ENCODE measurements at places on chromosomes 4 and X.

GRCh38 chr4:43757147-43757546, 691.5 kb downstream of the KCTD8 start:
- no peak for DNase-seq

- DNase-seq: no peak
Observed at GRCh38 chr4:167784826-167785225, 307.5 kb upstream of the ANXA10 start.

DNA sequence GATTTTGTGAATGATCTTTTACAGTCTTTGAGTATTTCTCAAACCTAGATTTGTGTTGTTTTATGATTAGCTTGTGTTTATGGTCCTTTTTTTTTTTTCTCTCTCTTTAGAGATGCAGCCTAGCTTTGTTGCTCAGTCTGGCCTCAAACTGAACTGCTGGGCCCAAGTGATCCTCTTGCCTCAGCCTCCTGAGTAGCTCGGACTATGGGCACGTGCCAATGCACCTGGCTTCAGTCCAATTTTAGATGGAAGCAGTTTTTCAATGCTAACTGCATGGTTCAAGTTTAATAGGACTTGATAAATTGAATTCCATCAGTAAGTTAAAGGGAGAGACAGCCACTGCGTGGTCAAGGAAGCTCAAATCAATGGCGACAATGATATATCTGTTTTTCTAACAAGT, 3.8 kb upstream of the FGG start:
- no peak for DNase-seq

DNA sequence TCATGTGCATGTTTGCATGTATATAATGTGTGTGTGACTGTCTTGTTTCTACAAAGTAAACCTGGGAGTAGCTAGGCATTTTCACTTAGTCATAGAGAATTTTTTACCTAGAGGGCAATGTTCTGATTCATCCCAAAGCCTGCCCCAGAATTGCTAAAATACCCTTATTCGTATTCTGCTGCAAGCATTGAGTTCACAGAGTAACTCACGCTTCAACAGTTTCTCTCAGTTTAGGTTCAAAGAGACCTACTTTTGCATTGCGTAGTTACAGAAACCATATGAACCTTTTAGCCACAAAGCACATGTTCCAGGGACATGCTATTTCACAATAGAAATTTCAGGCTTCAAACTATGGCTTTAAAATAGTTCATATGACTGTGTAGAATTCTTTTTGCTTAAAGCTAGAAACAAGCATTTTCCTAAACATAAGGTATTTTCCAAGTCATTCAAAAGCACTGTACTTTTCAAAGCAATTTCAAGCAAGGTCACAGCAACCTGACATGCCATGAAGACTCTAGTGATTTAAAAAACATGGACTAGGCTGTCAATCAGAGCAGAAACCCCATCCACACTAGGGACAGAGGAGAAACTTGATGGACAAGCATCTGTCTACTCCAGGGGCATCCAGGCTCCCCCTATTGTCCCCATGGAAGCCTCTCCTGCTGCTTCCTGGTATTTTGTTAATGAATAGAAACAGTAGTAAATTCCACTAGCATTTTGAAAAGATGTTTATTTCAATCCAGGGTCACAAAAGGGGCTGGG, 81.5 kb upstream of the MAPK10 start:
- no peak for DNase-seq

DNA sequence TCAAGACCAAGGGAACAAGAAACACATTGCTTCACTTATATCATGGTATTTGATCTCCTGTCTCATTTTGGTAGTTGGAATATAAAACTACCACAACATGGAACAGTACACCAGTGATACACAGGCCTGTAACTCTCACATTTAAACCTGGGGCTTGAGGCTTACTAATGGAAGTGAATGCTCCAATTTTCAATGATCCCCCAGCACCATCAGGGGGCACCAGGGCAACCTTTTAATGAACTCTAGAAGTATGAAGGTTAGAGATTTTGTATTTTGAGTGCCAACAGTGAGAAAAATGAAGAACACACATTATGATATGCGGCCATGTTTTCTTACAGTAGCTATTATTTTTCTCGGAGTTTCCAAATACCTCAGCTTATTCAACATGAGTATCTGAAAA, 50.7 kb downstream of the C4orf33 start:
- DNase-seq: no peak

- no peak for DNase-seq
Observed at GRCh38 chr4:83335701-83336100, 1.1 kb upstream of the HPSE start.

GRCh38 chr4:87188048-87188447, 32.4 kb downstream of the KLHL8 start:
- no peak for DNase-seq

DNA sequence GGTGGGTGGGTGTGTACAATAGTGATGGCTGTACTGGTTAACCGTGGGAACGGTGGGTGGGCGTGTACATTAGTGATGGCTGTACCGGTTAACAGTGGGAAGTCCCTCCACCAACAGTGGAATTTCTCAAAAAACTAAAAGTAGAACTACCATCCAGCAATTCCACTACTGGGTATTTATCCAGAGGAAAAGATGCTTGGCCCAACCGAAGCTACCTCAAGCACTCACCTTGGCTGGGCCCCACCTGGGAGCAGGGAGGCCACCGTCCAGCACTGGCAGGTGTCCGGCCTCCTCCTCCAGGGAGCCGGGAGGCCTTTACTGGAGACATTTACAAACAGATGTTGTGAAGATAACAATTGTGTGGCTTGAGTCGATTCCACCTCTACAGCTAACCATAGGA, 6.0 kb upstream of the MAEA start:
- no peak for DNase-seq

GRCh38 chr4:5894266-5894665, 1.4 kb upstream of the CRMP1 start:
- DNase-seq: no peak

DNA sequence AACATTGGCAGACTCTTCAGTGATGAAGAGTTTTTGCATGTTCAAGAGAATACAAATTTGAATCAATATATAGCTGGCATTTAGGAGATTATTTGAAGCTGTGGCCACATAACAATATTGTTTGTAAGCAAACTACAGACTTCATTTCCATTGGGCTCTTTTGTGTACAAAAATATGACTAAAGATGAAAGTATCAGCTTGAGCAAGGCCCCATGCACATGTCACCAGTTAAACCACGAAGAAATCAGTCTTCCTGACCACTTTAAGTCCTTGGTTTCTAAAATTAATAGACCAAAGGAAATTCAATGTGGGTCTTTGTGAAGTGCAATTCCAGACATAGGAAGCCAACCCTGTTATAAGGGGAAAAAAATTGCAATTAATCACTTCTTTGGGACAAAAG, 1664.6 kb upstream of the ADGRL3 start:
- no peak for DNase-seq

GRCh38 chr4:148425327-148426110, 16.7 kb downstream of the NR3C2 start:
- no peak for DNase-seq

DNA sequence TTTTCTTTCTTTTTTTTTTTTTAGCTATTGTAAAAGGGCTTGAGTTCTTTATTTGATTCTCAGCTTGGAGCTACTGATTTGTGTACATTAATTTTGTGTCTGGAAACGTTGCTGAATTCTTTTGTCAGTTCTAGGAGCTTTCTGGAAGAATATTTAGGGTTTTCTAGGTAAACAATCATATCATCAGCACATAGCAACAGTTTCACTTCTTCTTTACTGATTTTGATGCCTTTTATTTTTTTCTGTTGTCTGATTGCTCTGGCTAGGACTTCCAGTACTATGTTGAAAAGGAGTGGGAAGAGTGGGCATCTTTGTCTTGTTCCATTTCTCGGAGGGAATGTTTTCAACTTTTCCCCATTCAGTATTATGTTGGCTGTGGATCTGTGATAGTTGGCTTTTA, 292.2 kb downstream of the GABRG1 start:
- DNase-seq: no peak

Measured in activated CD4-positive, alpha-beta T cell treated with anti-CD3 and anti-CD28 coated beads, Interleukin-2, amount 50 U/mL, for 24 hours (primary cell).